Germinal center (tissue), 1 donor: ENCODE measurements at places on chromosomes 13 and 19.

GRCh38 chr19:19032420-19033175 lies 719 bp downstream of the SUGP2 start:
- peak; percentile 95 for DNase-seq

- DNase-seq: no peak
Measured at GRCh38 chr13:66567899-66568612, 662.1 kb downstream of the PCDH9 start.

DNA sequence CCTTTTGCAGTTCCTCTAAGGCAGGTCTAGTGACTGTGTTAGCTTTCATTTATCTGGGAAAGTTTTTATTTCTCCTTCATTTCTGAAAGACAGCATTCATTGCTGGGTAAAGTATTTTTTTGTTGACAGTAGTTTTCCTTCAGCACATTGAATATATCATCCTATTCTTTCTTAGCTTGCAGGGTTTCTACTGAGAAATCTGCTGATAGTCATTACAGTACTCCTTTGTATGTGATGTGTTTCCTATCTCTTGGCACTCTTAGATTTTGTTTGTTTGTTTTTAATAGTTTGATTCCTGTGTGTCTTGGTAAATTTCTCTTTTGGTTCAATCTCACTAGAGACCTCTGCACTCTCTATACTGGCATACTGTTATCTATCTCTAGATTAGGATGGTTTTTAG lies 1667.9 kb downstream of the SLITRK1 start:
- no peak for DNase-seq

DNA sequence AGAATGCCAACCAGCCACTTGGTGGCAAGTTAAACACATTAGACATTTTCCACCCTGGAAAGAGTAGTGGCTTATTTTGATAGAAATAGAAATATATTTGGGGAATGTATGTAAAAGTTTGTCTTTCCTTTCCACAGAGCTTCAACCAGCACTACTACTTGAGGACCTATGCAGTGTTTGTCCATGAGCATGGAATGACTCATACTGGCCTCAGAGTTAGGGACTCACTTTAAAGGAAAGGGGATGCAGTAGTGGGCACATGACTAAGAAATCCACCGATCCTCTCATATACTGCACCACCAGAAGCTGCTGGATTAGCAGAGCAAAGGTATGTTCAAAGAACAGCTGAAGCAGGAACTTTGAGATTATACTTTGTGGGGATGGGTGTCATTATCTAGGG lies 62.6 kb downstream of the LACC1 start:
- DNase-seq: no peak

DNA sequence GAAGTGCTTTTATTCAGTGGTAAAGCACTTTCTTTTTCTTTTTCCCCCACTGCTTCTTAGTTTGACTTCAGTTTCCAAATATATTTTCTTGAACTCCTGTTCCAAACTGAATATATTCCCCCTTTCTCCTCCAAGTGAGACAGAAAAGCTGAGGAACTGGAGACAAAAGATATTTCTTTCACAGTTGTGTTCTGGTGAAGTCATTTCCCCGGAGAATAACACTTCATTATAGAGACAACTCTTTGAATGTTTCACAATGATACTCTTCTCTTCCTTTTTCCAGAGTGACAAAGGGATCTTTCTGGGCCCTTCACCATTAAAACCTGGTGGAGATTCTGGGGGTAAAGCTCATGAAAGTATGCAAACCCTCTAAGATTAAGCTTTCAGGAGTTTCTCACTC lies 860.8 kb upstream of the SLITRK5 start:
- no peak for DNase-seq

DNA sequence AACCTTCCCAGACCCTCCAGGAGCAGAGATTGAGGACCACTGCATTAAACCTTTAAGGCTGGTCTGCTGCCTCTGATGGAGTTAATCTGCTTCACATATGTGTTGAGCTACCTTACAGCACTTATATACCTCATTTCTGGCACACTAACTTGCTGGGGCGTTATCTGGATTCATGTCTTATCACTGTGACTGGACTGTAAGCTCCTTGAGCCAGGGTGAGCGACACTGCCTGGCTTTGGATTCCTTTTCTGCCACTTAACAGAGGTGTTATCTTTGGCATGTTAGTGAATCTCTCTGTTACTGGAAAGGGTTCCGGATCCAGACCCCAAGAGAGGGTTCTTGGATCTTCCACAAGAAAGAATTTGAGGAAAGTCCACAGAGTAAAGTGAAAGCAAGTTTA lies 69.8 kb upstream of the RGCC start:
- no peak for DNase-seq
